ENCODE measurements at places on chromosomes 4 and X.

GRCh38 chr4:187075514-187075913 lies 351.9 kb upstream of the FAT1 start:
- no peak for DNase-seq

- DNase-seq, result peak; percentile 71
Observed at GRCh38 chrX:84046403-84046984, 141.5 kb downstream of the RPS6KA6 start.

GRCh38 chrX:42085836-42086235 lies 162.5 kb upstream of the CASK start:
- no peak for DNase-seq

GRCh38 chr4:166459621-166460020 lies 586.6 kb downstream of the TLL1 start:
- no peak for DNase-seq

GRCh38 chrX:14802943-14803710 lies 69.7 kb downstream of the FANCB start:
- DNase-seq, result no peak

DNA sequence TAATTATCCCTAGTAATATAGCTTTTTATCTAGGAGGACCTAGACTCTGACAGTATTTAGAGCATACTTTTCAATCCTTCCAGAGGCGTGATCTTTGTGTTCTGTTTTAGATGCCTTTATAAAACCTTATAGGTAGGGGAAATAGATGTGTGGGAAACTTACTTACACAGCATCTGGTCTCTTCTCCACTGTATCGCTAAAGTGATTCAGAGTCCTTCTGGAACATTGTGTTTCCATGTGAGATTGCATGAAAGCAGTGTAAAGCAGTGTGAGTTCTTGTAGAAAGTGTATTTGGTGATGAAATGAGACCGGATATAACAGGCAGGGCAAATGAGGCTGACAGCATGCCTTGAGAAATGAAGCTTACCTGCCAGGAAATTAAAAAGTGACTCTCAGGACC lies 9.5 kb downstream of the GABRB1 start:
- no peak for DNase-seq
